Stimulated activated CD8-positive, alpha-beta memory T cell treated with anti-CD3 and anti-CD28 coated beads, Interleukin-4, amount 100 ng/mL, for 1 hour (primary cell): ENCODE measurements at places on chromosomes 16 and 17.

DNA sequence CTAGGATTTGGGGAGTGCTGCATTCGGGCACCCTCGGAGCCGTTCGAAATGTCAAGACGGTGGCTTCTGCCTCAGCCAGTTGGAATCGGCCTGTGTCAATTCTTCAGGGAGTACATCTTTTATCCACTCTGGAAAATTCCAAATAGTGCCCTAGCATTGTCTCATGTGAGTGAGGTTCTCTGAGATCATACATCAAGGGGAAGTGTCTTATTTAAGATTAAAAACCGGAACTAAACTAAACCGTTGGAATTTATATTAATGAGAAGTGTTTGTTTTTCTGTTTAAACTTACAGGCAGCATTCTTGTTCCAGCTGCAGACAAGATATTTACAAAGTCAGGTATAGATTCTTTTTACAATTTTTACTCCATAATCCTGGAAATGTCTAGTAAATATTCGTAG is 56.8 kb downstream of the SLC47A1 start:
- DNase-seq = no peak

DNA sequence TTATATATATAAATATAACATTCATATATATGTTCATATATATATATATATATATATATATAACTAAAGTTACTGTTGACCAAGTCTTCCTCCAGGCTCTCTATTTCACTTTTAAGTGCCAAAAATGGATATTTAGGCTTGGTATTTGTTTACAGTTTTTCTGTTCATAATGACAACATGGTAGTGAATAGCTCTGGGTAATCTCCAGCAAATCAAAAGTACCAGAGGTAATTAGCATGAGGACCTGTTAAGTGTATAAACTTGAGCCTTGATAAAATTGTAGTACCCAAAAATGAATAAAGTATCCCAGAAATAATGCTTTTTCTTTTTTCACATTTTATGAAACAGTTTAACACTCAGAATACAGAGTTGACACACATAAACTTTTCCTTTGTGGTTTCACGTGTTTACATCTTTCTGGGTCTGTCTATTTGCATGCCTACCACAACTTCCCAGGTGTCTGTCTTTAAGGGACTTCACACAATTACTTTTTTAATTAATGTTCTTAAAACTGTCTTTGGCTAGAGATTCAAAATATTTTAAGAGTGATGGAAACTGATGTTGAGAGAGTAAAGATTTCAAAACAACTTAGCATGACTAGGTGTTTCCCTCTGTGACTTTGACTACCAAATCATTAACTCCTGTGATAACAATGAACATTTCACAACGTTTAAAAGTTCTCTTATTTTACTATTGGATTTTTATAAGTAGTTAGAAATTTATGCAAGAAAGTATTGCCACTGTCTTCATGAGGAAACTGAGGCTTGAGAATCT is 47.9 kb downstream of the RABEP1 start:
- DNase-seq = no peak

DNA sequence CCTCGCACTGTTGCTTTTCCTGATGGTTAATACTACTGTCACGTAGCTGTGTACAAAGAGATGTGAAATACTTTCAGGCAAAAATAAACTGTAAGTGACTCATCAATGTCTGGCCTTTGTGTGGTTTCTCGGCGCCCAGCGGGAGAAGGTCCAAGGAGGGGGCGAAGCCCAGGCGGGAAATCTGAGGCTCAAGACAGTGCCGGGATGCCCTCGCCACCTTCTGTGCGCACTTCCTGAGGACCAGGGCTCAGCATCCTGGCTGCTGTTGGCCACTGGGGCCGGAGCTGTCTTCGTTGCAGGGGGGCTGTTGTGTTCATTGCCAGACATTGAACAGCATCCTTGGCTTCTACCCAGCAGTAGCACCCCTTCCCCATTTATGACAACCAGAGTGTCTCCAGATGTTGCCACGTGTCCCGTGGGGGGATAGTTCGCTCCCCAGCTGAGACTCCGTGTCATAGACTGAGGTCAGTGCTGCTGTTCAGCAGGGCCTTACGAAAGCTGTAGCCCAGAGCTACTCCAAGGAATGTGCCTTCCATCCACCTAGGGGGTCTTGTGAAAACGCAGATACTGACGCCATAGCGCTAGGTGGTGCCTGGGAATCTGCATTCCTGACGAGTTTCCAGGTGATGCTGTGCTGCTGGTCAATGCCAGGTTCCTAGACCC is 67.3 kb upstream of the PLCG2 start:
- no peak for DNase-seq

GRCh38 chr16:19185510-19185851 is 17.4 kb downstream of the SYT17 start:
- no peak for DNase-seq

DNA sequence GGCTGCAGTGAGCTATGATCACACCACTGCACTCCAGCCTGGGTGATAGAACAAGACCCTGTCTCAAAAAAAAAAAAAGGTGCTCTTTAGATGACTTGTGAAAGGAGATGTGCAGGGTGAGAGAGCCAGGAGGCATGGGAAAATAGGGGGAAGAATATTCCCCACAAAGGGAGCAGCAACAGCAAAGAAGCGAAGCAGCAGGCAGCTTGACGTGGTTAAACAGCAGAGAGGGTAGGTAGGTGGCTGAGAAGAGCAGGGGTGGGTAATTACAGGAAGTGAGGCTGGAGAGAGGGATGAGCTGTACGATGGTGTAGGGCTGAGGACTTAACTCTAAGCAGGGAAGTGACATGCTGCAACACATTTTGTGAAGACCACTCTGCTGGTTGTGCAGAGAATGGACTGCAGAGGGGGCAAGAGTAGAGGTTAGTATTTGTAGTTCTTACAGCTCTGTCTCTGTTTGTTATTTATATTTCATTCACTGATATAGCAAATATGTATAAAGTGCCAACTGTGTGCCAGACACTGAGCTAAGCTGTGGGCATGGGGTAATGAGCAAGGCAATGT is 1.6 kb downstream of the HEATR3 start:
- DNase-seq = no peak

DNA sequence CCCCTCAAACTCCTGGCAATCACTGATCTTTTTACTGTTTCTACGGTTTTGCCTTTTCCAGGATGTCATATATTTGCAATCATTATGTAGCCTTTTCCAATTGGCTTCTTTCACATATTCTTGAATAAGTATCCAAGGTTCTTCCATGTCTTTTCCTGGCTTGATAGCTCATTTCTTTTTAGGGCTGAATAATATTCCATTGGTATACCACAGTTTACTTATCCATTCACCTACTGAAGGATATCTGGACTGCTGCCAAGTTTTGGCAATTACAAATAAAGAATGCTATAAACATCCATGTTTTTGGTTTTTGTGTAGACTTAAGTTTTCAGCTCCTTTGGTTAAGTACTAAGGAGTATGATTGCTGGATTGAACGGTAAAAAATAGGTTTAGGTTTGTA is 16.0 kb downstream of the GPATCH8 start:
- no peak for DNase-seq

DNA sequence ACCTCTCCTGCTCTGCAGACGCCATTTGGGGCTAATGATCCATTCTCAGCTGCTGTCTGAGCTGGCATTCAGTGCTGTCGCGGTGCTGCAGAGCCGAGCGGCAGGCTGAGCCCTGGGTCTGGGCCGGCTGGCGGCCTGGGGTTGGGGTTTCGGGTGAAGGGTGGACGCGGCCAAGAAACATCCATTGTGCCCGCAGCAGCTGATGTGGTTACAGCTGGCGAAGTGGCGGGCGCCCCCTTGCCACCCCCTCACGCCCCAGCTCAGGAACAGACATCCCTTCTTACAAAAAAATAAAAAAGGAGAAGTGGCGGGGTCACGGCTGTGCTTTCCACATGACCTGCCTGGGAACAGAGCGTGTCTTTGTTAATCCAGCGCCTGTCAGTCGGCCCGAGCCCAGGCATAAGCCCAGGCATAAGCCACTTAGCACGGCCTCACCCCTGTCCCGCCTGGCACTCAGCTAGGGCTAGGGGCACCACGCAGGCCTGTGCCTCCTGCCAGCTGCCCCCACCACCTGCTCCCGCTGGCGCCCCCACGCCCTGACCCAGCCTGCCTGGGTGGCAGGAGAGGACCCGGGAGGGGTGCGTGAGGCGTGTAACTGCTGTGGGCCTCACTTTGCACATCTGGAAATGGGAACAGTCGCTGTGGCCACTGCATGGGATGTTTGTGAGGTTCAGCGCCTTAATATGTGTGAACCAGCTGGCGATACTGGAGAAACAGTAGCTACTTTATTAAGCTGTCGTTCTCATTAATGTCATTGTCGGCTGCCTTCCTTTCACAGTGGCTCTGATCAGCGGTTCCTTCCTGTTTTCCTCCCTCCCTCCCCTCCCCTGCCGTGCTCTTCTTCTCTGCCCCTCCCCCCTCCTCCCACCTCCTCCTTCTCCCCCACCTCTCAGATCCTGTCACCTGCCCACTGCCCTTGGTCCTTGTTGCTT is 197.7 kb upstream of the CIBAR2 start:
- no peak for DNase-seq

GRCh38 chr16:10865991-10866966 is 10.7 kb upstream of the CIITA start:
- no peak for DNase-seq

DNA sequence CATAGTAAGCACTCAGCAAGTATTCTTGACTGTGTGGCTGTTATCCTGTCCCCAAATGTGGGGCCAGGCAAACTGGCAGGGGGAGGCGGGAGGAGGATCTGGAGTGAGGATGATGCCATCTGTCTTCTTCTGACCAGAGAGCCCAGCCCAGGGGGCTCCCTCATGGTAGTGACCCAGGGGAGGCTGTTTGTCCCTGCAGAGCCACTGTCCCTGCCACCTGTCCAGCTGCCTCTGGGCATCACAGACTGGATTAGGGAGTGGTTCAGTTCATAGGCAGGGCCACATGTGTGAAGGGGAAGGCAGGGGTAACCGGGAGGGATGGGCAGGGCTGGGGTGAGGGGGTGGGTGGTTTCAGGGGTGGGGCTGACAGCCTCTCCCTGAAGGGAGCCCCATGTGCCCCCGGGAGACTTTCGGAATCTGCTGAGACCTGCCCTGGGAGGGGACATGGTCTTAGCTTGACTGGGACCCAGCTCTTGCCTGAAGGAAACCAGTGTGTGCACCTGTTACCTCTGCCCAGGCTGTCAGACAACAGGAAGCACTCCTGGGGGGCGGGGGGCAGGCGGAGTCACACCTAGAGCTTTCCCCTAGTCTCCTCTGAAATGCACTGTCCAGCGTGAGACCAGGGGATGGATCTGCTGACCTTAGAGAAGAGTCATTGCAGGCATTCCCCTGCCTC is 15.2 kb downstream of the ARHGAP23 start:
- no peak for DNase-seq

DNA sequence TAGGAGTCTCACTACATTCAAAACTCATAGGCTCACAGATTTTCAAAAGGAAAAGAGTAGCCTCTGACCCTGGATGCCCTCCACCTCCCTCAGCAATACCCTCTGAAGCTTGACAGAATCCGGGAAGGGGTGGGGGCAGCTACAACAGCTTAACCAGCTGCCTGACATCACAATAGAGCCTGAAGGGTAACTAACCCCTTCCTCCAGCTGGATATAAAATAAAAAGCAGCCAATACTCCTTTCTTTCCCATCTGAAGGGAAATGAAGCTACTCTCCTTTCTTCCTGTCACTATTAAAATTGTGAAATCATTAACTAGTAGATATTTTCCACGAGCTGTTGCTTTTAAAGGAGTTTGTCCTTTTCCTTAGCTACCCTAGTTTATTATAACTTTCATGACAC is 24.0 kb downstream of the USP31 start:
- DNase-seq = no peak

DNA sequence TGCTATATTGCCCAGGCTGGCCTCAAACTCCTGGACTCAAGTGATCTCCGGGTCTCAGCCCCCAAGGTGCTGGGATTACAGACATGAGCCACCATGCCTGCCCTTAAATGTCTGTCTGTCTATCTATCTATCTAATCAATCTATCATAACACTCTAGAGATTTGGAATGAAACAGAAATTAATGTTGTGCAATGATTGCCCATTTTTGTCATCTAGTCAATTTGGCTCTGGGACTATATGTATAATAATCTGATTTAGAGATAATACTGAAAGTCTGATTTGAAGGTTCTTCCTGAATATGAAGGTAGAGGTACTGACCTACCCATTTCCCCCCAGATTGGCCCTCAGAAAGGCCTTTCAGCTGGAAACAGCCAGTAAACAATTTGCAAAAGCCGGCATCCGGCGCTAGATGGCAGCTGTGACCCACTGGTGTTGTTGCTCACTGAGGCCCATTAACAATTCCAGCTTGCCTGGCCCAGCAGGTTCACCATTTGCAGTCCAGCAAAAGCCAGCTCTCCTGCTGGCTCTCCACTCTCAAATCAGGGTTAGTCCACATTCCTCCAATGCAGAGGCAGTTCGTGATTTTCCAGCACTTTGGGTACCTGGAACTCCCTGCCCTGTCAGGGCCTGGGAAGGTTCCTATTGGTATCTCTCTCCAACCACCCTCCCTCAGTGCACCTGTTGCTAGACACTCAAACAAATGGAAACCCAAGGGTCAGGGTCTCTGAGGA is 22.9 kb upstream of the C16orf87 start:
- no peak for DNase-seq

GRCh38 chr17:80086081-80086480 is 15.3 kb upstream of the GAA start:
- no peak for DNase-seq
